ENCODE measurements at places on chromosomes 2 and 18. TPM values are rescaled to one million over a fixed set of nuclear protein-coding genes. Genes with fewer than 3 reads are reported as not detected.

The TSPYL6 gene
- not detected for total RNA-seq

The ZSWIM2 gene
- total RNA-seq: not detected

The NT5DC4 gene
- total RNA-seq: not detected

The RAB27B gene
- total RNA-seq: 0.32 TPM

The CBLN2 gene
- 5.9 TPM for total RNA-seq

The C2orf66 gene
- total RNA-seq: not detected

The OTX1 gene
- under 0.01 TPM for total RNA-seq

The SEPTIN10 gene
- total RNA-seq: 93.5 TPM

The HTR2B gene
- total RNA-seq: under 0.01 TPM

The CYP26B1 gene
- total RNA-seq: under 0.01 TPM

The STARD6 gene
- total RNA-seq: not detected

The KLF11 gene
- 4.7 TPM for total RNA-seq

The NAT8 gene
- not detected for total RNA-seq

The IL1RL2 gene
- under 0.01 TPM for total RNA-seq

The SLC30A3 gene
- 0.32 TPM for total RNA-seq

The OXER1 gene
- not detected for total RNA-seq

The MERTK gene
- 7.8 TPM for total RNA-seq

The C2orf15 gene
- total RNA-seq: not detected

The VWC2L gene
- not detected for total RNA-seq

The WNT6 gene
- not detected for total RNA-seq

The IL1RL1 gene
- 68.5 TPM for total RNA-seq

The ACAA2 gene
- total RNA-seq: 68.9 TPM

The MEIS1 gene
- total RNA-seq: 42.6 TPM

The SLC4A5 gene
- 0.30 TPM for total RNA-seq

The SNTG2 gene
- total RNA-seq: not detected

The DGKD gene
- total RNA-seq: 8.2 TPM

The MAP3K19 gene
- not detected for total RNA-seq

The ST6GAL2 gene
- not detected for total RNA-seq

The SKOR2 gene
- total RNA-seq: not detected

The ZNF385B gene
- not detected for total RNA-seq

The QPCT gene
- total RNA-seq: 27.2 TPM

The RESP18 gene
- total RNA-seq: not detected

The SLC35F5 gene
- total RNA-seq: 93.2 TPM

The KYNU gene
- total RNA-seq: 1.2 TPM

The KDM3A gene
- total RNA-seq: 18.5 TPM

The CNTNAP5 gene
- not detected for total RNA-seq

The SERPINB4 gene
- total RNA-seq: under 0.01 TPM

The CCDC138 gene
- total RNA-seq: 16.9 TPM

The DSC3 gene
- 1.3 TPM for total RNA-seq

The CNDP1 gene
- total RNA-seq: not detected

The CRYBA2 gene
- not detected for total RNA-seq
